ENCODE measurements at places on chromosomes 3 and 15. TPM values are rescaled to one million over a fixed set of nuclear protein-coding genes. Genes with fewer than 3 reads are reported as not detected.

- DNase-seq, result no peak
Observed at GRCh38 chr3:178336336-178336735, 199.9 kb upstream of the KCNMB2 start.

- no peak for DNase-seq
Observed at GRCh38 chr3:197349368-197349767, 51.0 kb upstream of the DLG1 start.

Gene KCNMB3
- 0.30 TPM for total RNA-seq

Gene CLDN18
- total RNA-seq, result not detected

Gene SLC15A2
- total RNA-seq, result not detected

Gene CHMP2B
- 13.5 TPM for total RNA-seq

Gene CNTN4
- not detected for total RNA-seq

- DNase-seq, result no peak
Observed at GRCh38 chr3:112017091-112017490, 17.4 kb upstream of the TMPRSS7 start.

DNA sequence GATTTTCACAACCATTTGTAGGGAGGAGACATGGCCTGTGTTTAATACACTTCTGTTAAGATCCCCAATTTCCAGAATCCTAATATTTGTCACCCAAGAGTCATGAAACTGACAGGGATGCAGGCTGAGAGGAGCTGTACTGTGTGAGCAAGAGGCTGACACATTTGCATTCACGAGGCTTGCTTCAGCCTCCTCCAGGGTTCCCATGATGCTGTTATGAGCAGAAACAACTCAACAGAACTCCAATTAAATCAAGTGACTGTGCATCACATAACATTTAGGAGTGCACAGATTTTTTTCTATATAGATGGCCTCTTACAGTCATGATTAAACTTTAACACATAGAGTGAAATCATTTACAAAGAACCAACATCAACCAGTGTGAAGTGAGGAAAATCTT is 292.3 kb upstream of the STT3B start:
- no peak for DNase-seq

Gene C3orf33
- total RNA-seq, result 5.1 TPM

Gene SCN5A
- total RNA-seq, result not detected

DNA sequence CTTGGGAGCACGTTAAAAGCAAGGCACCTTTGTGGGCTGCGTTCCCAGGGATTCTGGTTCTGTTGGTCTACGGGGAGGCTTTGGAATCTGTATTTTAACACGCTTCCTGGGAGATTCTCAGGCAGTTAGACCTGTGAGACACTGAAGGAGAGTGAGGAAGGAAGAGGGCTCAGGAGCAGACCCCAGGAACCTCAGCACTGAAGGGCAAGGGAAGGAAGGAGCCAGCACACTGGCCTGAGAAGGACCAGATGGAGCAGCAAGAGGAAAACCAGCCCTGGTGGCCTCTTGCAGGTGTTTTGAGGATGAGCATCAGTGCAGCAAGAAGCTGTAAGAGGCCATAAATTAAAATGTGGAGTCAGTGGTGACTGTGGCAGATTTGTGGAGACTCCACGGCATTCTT is 146.7 kb downstream of the RPLP1 start:
- DNase-seq, result no peak

DNA sequence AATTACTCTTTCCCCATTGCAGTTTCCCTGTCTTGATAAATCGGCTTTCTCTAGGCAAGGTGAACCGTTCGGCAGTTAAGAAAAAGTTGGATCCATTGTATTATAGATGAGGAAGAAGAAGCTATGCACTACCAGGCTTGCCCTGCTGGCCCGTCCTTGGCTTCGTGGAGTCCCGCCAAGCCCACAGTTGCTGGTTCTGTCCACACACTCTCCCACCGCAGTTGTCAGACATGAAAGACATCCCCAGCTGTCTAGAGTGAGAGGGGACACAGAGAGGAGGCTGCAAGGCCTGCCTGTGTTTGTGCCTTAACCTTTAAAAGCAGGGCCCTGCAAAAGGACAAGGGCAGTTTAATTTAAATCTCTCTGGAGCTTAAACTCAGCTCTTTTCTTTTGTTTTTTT is 47.2 kb upstream of the PLCL2 start:
- DNase-seq, result no peak

Gene GOLGA6L7
- not detected for total RNA-seq

Gene ISY1
- 64.0 TPM for total RNA-seq

DNA sequence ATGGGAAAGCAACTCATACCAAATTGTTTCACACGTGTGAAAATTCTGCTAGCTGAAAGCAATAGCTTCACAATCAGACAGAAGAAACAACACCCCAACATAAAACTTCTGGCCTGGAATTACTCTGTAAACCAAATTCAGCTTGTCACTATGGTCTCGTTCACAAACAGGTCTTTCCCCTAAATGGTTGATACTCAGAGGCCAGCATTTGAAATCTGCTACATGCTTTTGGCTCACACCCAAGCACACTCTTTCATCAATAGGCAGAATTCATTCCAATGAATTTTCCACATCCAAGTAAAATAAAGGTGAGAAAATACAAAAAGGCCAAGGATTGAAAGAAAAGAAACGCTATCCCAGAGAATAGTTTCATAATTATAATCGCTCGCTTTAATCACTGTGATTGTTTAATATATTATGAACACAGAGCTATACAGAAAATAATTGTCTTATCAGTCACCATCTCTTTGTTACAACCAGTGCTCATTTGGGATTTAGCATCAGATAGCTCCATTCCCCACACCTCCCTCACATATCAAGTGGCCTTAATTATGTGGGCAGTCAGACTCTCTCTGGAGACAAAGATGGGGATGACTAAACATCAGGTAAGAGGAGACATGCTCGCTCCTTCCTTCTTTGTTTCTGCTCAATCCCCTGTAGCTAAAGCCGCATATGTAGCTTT is 503.8 kb upstream of the ARRDC4 start:
- DNase-seq, result no peak

Gene GCSAM
- not detected for total RNA-seq

GRCh38 chr3:47613722-47614121 is 35.1 kb upstream of the CSPG5 start:
- DNase-seq, result no peak

Gene TMEM40
- not detected for total RNA-seq

Gene TERC
- 149 TPM for total RNA-seq

DNA sequence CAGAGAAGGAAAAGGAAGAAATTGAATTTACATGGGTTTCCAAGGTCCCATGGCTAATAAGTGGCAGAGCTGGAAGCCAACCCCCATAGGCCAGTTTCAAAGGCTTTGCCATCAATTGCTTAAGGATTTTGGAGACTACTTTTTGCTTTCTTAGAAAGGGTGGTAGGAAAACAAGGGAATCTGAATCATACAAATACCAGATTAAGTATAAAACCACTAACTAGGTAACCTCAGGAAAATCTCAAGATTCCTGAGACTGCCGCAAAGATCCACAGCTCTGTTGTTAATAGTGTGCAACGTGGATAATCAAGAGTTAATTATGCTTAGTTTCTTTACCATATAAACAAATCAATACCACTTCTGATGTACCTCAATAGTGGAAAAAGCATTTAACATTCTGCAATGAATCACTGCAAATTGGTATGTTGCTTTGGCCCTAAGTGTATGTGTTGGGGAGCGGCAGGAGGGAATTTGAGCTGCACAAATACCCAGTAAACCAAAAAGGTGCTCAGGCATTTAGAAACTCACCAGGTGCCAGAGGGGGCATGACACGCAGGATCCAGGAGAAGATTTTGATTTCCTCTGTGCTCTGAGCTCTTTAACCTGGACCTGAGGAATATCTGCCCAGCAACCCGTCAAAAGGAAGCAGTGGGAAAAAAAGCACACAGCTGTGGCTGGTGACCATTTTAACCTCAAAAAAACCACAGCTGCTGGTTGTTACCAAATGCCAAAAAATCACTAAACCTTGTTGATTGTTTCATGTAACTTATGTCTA is 22.0 kb downstream of the AADAC start:
- DNase-seq, result peak; percentile 9

- DNase-seq, result no peak
Observed at GRCh38 chr3:123344907-123345594, 103.8 kb downstream of the ADCY5 start.

Gene ISL2
- total RNA-seq, result 3.6 TPM

Measured in MG63 (cell line).